IPS DF 19.7 (cell line): ENCODE measurements at places on chromosomes 12 and 14.

DNA sequence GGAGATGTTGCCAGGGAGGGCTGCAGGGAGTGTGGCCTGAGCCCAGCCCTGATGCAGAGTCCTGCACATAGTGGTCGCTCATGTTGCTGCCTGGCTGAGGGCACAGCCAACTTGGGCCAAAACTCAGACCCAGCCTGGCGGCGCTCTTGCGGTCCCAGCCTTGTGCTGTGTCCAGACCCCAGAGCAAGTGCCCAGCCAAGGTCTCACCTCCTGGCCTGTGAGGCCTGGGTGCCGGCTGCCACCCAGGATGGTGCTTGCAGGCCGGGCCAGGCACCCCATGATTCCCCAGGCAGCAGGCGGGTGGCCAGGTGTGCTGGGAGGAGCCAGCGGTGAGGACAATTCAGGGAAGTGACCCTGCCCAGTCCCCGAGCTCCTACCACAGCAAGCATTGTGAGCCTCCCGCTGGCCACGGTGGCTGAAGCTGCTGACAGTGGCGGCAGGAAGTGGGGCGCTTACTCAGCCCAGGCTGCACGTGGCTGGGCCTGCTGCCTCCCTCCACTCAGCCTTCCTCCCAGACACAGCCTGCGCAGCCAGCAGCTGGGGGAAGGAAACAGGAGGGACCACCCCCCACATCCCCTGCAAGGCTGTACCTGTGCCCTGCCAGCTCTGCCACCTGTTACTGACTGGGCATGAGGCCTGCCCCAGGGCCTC, 17.7 kb upstream of the PGF start:
- no peak for DNase-seq

GRCh38 chr14:65168840-65169239, 66.5 kb upstream of the MAX start:
- no peak for DNase-seq

- DNase-seq, result no peak
Observed at GRCh38 chr14:60958146-60958545, 22.7 kb downstream of the TRMT5 start.

- DNase-seq, result no peak
Observed at GRCh38 chr14:85205875-85206274, 324.1 kb upstream of the FLRT2 start.

GRCh38 chr12:76670776-76671175, 93.1 kb upstream of the ZDHHC17 start:
- DNase-seq, result no peak

DNA sequence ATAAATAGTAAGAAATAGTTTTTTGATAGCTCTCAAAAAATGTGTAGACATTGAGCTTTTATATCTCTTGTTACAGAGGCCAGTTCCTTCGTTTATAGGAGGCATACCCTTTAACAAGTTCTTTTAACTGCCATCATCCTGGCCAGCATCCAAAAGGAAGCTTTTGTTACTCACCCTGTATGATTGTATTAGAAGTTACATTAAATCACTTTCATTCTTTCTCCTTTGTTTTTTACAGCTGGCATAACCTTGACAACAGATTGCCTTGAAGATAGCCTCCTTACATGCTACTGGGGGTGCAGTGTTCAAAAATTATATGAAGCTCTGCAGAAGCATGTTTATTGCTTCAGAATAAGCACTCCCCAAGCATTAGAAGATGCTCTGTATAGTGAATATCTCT, 20.1 kb downstream of the CGRRF1 start:
- no peak for DNase-seq

GRCh38 chr14:90177539-90178189, 78.7 kb upstream of the PSMC1 start:
- DNase-seq, result no peak

DNA sequence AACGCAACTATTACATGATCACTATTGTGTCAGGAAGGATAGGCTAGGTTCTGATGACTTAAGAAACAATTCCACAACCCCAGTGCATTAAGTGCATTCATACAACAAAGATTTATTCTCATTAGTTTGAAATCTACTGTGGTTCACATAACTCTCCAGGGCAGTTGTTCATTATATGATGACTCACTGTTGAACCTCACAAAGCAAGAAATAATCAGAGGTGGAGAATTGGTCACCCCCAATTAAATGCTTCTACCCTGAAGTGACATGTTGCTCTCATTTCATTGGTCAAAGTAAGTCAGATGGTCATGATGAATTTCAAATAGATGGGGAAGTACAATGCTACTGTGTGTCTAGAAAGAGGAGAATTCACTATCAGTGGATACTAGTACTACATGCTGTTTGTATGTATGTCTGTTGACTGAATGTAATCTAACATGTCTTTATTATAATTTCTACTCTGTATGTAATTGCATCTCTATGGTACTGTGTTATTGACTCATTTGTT, 6.1 kb upstream of the HELB start:
- no peak for DNase-seq

- no peak for DNase-seq
Observed at GRCh38 chr12:60845696-60846095, 1249.9 kb downstream of the SLC16A7 start.
